Myocyte (in vitro differentiated cells): ENCODE measurements at places on chromosomes 7 and 10. TPM values are rescaled to one million over a fixed set of nuclear protein-coding genes. Genes with fewer than 3 reads are reported as not detected.

- peak; percentile 85 for DNase-seq
These were observed 71.3 kb upstream of the TNRC18 start for GRCh38 chr7:5494683-5495561.

- peak; percentile 63 for DNase-seq
These were observed 19.9 kb upstream of the FMC1 start for GRCh38 chr7:139321071-139321745.

GRCh38 chr10:28812384-28813372, 135.4 kb downstream of the BAMBI start:
- no peak for DNase-seq

- DNase-seq: no peak
These were observed 510.6 kb downstream of the ARL4A start for GRCh38 chr7:13198036-13198435.

DNA sequence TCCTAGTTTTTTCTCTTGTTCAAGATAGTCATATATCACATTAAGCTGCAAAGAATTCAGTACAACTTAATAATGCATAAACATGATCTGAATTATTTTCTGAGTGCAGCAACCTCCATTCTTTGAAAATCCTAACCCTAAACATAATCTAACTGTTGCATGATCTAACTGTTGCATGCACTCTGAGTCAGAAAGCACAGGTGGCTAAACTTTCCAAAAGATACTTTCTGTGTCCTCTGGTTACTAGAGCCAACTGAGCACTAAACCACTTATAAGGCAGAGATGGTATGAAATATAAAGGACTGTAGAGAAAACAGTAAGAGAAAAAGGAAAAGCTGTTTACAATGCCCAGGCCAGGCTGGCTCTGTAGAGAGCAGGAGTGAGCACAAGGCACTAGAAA, 23.0 kb upstream of the FAM133B start:
- DNase-seq: peak; percentile 61

The SOSTDC1 gene
- not detected in 2 replicates for total RNA-seq

DNA sequence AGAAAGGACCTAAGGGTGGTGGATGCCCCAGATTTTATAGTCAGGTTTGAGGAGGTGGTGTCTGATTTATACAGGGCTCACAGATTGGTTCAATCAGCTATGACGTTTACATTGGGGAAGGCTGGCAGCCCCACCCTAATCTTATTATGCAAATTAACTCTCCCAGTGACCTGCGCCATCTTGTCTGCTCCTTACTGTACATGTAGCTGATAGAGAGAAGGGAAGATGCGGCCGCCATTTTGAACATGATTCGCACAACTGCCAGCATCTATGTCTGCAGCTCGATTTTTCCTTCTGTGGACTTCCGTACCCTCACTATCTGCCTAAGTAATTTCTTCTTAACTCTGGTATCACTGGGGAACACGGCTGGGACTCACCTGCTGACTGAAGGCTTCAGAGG, 619.0 kb upstream of the DPP6 start:
- DNase-seq: no peak

DNA sequence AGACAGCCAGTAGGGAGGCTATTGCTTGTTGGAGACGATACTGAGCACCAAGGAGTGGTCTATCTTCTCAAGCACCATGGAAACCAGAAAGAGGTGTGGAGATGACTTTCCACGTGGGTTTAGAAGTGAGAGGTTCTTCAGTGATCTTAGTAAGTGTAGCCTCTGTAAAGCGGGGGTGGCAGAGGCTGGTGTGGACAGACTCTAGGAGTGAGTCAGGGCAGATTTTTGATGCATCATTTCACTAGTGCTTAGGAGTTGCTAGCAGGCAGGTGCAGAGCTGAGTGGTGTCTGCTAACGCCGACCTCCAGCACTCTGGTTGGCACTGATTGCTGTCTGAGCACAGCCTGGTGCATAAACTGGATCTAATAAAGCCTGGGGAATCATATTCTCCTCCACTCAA, 78.4 kb upstream of the ADO start:
- no peak for DNase-seq

GRCh38 chr7:85750454-85750949, 563.6 kb upstream of the SEMA3D start:
- DNase-seq: no peak

DNA sequence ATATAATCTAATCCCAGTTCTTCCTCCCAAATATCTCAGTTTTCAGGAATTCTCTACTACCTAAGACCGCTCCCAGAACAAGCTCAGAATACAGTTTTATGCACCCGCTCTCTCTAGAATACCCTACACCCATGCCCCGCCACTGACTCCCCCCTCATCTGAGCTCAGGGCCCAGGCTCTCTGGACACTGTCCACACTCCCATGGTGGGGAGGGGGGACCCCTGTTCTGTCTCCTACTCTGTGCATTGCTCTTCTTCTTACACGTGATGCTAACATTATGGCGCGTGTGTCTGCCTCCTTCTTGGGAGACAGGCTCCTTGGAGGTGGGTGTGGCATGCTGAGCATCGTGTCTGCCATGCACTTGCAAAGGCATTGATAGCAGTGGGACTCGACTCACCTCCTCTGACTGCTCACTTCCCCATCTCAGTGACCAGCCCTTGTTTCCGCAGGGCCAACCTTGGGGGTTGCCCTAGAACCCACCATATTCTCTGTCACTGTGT, 127.9 kb downstream of the TCERG1L start:
- DNase-seq: no peak

- DNase-seq: no peak
These were observed 56.5 kb upstream of the SP4 start for GRCh38 chr7:21371360-21371759.

GRCh38 chr7:77766801-77767605, 31.2 kb downstream of the TMEM60 start:
- DNase-seq: no peak

GRCh38 chr7:145462463-145462862, 626.6 kb upstream of the TPK1 start:
- DNase-seq: no peak

- no peak for DNase-seq
These were observed 141.9 kb downstream of the MPP7 start for GRCh38 chr10:28160866-28161405.

GRCh38 chr7:150941351-150942000, 36.6 kb downstream of the KCNH2 start:
- DNase-seq: no peak

The POU6F2 gene
- 0.11 TPM in 1 of 2 replicates, not detected in the other for total RNA-seq

The SMIM30 gene
- total RNA-seq: 162 and 187 TPM in 2 replicates

GRCh38 chr10:101708073-101708472, 13.1 kb upstream of the FBXW4 start:
- DNase-seq: no peak

DNA sequence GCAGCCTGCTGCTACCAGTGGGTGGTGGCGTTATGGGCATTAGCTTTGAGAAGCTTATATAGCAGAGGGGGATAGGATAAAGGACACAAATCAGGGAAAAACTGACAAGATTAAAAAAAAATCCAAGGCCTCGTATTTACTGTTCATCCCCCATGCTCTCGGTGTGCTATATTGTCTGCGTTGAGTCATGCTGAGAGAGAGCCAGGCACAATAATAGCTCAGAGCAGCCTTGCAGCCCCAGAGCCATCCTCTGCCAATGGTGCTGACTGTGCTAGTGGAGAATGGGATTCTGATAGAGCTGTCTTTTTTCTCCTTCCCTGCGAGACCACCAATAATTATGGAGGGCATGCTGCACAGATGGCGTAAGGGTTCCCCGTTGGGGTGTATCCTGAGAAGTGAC, 51.7 kb upstream of the FZD1 start:
- DNase-seq: peak; percentile 55

- DNase-seq: no peak
These were observed 33.5 kb downstream of the SH2B2 start for GRCh38 chr7:102320181-102320580.

The DOCK1 gene
- 35.1 and 37.6 TPM in 2 replicates for total RNA-seq

The OPN1SW gene
- 2.8 and 3.4 TPM in 2 replicates for total RNA-seq

DNA sequence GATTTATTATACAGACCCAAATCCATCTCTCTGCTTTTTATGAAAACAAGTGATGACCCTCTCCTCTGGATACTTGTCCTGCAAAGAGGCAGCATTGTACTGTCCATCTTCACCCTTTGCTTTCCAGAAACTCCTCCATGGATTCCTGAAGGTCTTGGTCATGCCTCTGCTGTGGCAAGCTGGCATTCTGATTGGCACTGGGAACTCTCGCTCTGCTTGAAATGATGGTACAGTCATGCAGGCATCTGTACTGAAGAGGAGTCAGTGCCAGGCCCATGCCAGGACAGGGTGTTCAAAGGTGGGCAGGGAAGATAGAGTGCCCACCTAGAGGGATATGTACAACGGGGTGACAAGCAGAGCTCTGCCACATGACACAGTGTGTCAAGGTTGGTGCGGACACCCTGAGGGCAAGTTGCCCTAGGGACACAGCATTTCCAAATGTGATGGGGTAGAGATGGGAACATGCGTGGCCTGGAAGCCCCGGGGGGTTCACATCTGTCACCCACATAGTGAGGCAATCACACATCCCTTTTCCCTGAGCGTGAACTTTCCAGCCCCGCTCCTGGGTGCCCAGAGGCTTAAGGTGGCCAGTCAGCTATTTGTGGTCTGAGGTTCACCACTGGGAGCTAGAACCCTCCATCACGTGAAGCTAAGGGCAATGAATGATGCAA, 235.7 kb upstream of the TCERG1L start:
- DNase-seq: no peak

DNA sequence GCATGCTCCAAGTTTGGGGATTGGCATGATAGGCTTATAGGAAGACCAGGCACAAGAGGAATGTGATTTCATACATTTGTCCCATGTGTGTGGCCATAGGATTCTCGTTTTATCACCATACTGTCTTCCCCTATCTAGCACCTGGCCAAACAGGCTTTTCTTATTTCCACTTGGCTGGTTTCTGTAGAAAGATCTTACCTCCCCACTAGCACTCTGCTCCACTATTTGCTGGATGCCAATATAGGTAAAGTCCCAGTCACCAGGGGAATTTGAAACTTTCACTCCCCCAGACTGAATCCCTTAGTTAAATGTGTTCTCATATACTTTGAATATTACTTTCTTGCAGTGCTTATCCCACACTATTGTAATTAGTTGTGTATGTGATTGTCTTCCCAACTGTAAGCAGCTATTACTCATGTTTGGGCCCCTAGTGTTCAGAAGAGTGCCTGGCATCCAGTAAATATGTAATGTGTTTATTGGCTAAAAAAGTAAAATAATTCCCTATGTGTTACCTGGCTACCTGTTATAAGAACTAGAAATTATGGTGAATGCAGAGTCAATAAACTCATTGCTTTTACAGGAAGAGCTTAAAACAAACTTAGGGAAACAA, 109.0 kb downstream of the LRMDA start:
- DNase-seq: no peak

DNA sequence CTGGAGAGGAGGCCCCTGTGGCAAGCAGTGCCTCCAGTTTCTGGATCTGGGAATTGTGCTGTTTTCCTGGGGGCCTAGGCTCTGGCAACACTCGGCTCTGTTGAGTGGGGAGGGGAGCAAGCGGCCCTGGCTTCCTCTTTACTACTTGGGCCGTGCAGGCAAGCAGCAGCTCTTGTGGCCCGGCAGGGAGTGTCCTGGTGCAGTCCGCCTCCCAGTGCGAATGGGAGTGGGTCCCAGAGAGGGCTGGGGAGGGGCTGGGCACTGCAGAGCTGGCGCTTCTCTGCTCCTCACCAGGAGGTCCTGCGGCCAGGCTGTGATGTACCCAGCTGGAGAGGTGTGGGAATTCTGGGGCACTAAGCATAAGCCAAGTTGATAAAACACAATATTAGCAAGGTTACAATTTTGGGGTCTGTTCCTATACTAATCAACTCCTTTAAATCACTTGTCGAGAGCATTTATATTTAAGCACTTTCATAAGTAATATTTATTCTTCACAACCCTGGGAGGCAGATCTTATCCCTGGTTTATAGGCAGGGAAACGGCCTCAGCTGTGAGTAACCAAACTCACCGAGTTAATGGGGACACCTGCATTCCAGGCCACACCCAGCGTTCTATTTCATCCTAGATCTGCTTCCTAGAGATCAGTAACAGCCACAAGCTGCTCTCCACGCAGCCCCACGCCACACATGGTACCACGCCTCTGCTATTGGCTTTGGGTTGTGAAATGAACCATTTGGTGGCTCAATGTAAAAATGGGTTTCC, 183.4 kb upstream of the PLXNA4 start:
- no peak for DNase-seq

DNA sequence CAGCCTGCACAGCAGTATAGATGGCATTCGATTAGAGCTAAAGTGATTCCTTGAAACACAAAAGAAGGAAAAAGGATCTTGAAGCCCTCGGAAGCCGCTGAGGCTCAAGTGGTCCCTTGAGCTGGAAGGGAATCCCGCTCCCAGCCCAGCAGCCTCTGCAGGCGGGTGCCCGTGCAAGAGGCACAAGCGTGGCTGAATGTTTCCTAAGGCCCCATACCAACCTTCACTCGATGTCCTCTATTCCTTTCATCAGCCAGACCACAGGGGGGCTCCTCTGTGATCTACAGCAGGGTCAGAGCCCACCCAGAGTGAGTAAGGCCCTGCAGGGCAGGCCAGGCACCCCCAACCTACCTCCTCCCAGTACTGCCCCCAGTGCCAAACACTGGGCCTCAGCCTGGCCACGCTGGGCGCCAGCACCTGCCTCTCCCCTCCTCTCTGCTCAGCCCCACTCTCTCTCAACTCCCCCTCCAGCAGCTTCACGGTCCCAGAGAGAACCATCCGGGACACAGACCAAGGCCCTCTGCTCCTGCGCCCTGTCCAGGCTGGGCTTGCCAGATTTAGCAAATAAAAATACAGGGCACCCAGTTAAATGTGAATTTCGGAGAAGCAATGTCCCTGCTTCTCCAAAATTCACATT, 30.5 kb downstream of the EBF3 start:
- no peak for DNase-seq

DNA sequence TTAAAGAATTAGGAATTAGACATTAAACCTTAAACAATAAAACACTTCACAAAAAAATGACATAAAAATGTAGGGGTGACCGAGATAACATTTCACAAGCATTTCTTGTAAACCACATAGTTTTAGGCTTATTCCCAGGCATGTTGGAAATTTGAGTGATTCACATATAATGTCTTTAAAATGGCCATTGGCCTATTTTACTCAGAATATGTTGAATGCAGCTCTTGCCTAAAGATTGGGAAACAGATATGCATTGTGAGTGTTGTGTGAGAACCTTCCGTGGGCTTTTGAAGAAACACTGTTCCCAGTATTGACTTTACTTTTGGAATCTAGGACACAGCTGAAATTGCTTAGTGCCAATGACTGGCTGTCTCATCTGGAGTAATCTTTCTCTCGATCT, 79.6 kb downstream of the ARL5B start:
- no peak for DNase-seq

The HHEX gene
- total RNA-seq: 0.11 and 0.16 TPM in 2 replicates

- DNase-seq: no peak
These were observed 10.9 kb downstream of the PPA1 start for GRCh38 chr10:70222340-70222794.

- no peak for DNase-seq
These were observed 50.5 kb upstream of the NANOS1 start for GRCh38 chr10:118978998-118979350.

DNA sequence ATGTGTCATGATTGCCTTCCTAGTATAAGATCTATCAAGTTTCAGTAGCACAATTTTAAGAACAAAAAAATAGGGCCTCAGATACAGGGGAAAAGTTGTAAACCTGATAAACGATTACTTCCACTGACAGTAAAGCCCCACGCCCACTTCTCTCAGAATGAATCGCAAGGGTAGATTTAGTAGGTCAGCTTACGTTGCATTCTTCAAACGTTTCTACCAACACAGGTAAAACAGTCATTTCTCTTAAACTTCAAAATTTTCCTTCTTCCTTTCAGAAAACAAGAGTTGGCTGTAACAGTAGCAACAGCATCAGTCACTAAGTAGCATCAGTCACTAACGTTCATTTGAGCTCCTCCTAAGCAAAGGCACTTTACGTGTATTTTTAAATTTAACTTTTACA, 221.5 kb downstream of the ADAM12 start:
- DNase-seq: no peak
